ENCODE measurements at places on chromosomes 2 and 18.

GRCh38 chr18:36580266-36580665, 248.5 kb downstream of the TPGS2 start:
- DNase-seq = no peak

GRCh38 chr2:218964041-218964771, 4.7 kb downstream of the CDK5R2 start:
- no peak for DNase-seq

- DNase-seq = no peak
These were observed 76.2 kb downstream of the MAPRE2 start for GRCh38 chr18:35117372-35117771.

GRCh38 chr2:236986524-236987330, 99.0 kb upstream of the COPS8 start:
- no peak for DNase-seq

- no peak for DNase-seq
These were observed 32.1 kb downstream of the RPRD1A start for GRCh38 chr18:36035253-36035652.

DNA sequence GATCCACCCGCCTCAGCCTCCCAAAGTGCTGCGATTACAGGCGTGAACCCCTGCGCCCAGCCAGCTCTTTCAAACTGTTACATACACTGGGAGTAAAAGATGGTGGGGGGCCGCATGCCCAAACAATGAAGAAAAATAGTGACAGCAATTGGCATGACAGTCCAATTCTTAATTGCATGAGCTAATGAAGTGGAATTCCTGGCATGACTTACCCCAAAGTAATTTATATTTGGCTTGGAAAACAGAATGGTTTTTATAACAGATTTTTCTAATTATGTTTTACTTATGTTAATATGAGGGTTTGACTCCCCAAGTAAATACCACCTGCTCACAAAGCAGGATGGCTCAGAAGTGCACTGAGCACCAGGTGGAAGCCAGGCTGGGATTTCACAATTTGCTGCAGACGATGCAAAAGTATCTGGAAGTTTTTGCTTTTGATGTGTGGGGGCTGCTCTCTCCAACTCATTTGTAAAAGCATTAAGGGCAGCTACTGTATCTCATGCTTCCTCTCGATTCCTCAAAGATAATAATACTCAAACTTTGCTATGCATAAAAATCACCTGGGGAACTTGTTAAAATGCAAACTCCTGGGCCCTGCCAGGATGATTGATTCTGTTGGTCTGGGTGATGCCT, 24.0 kb upstream of the ATG16L1 start:
- no peak for DNase-seq

DNA sequence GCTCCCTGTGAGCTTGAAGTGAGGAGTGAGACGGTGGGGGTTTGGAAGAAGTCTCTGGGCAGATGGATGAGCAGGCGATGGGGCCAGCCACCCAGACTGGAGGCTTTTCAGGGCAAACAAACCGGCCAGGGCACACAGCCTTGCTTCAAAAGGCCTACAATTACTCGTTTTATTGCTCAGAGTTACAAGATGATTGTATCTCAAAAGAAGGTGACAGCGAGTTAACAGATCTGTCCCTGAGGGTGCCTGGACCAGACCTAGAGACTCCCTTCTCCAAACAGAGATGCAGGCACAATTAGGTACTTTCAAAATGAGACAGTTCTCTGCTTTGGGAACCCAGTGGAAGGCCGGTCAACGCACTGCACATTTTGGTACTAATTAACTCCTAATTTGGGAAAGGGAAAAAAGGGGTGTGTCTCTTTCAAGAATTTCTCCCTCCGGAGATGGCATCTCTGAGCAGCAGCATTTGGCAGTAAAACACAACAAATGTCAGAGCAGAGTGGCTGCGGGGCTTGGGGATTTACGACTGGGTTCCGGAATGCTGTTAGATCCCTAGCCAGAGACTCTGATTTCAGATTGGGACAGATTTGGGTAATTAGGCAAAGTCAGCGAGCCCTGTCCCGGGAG, 226.7 kb downstream of the TTC32 start:
- no peak for DNase-seq

Data from occipital lobe (tissue), 3 donors.